Activated CD4-positive, alpha-beta T cell treated with anti-CD3 and anti-CD28 coated beads, Interleukin-2, Interleukin-4, amounts not matched to agents 100 ng/mL and 50 ng/mL, durations not matched to agents 16 hours and 8 hours (primary cell): ENCODE measurements at places on chromosomes 1 and 21.
A peak's percentile ranks its signal among the peaks of the same experiment; 100 is the strongest.

- no peak for DNase-seq
Measured at GRCh38 chr1:59766227-59766855, 48.4 kb upstream of the HOOK1 start.

DNA sequence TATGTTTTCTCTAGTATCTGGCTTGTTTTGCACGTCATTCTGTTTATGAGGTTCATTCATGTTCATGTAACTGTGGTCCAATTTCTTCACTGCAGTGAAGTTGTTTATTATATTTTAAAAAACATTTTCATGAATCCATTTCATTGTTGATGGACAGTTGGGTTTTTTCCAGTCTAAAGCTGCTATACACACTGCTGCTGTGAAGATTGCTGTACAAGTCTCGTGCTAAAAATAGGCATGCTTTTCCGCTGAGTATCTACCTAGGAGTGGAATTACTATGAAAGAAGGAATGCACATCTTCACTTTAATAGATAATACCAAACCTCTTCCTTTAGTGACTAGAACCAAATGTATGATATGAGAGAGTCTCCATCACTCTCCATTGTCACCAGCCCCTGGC, 49.0 kb upstream of the ETS2 start:
- DNase-seq, result no peak

GRCh38 chr1:14255233-14255632, 343.3 kb upstream of the KAZN start:
- no peak for DNase-seq

- DNase-seq, result no peak
Measured at GRCh38 chr1:109787845-109788601, 24.3 kb upstream of the EPS8L3 start.

DNA sequence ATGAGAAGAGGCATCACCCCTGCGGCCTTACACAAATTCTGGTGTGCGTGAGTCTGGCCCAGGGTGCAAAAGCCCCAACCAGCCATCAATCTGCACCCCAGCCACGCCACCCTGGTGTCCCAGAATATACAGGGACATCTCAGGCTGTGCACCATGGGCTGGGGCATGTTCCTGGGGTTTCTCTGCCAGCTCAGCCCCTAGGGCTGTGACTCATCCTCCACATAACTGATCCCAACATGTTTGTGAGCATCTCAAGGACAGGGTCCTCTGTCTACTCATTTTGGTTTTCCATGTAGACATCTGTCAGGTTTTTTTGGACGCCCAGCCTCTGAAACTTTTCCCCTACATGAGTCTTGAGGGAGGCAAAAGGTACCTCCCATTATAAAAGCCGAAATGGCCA, 511 bp downstream of the ZNF683 start:
- no peak for DNase-seq

GRCh38 chr1:19793360-19794046, 6.2 kb downstream of the TMCO4 start:
- DNase-seq, result no peak

- DNase-seq, result no peak
Measured at GRCh38 chr1:207510444-207510843, 14.5 kb downstream of the CR1 start.

DNA sequence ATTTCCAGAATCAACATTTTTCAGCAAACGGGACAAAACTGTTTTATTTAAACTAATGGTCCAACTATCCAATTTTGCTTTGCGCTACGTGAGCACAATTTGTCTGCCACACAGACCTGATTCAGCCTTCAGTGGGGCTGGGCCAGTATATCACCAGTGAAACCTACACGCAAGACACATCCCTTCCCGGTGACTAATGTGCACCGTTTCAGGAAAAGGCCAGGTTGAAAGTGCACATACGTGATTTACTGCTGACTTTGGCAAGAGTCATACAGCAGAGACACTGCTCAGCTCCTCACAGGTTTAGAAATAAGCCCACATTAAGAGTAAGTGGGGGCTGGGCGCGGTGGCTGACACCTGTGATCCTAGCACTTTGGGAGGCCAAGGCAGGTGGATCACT, 5.1 kb upstream of the TMEM51 start:
- DNase-seq, result no peak

DNA sequence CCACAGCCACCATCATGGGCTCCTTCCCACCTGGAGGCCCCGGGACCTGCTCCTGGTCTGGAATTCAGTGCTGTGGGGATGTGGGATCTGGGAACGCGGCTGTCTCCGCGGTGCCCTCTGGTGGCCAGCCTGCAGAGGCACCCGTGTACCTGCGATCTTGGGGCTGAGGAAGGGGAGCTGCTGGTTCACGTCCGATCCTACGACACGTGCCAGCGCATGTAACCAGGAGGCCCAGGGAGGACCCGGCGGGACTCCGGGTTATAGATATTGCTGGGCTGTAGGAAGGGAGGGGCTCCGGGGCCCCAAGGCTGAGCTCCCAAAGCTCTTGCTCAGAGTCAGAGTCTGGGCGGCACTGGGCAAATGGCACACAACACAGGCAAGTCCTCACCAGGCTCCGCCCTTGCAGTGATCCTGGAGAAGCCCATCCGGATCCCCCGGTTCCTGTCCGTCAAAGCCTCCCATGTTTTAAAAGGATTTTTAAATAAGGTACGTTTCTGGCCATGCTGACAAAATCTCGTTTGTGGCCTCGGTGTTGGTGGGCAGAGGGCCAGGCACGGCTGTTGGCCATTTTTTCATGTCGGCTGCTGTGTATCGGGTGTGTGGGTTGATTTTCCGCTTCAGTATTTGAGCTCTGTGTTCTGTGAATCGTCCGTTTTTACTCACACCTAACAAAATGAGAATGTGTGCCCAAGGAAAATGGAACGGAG, 20.1 kb downstream of the FAAP20 start:
- peak; percentile 30 for DNase-seq

- DNase-seq, result no peak
Measured at GRCh38 chr1:177848577-177848976, 121.3 kb downstream of the SEC16B start.

GRCh38 chr1:247360991-247361731, 29.5 kb upstream of the ZNF496 start:
- no peak for DNase-seq

DNA sequence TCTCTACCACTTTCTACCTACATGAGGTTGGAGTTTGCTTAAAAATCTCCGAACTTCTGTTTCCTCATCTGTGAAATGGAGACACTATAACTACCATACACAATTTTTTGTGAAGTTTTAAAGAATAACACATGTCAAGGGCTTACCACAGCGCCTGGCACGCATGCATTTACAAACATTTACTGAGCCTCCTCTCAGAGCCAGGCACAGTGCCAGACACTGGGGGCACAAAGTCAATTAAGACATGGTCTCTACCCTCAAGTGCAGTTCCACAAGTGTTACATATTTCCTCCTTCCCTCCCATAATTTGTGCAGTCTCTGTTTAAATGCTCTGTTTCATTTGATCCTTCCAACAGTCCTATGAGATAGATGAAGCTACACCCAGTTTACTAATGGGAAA, 356.4 kb upstream of the ESRRG start:
- DNase-seq, result no peak

GRCh38 chr1:224132901-224133300, 19.0 kb downstream of the FBXO28 start:
- no peak for DNase-seq

GRCh38 chr1:210117681-210118170, 114.9 kb upstream of the SERTAD4 start:
- no peak for DNase-seq
